ENCODE measurements at places on chromosomes 13 and 19.

DNA sequence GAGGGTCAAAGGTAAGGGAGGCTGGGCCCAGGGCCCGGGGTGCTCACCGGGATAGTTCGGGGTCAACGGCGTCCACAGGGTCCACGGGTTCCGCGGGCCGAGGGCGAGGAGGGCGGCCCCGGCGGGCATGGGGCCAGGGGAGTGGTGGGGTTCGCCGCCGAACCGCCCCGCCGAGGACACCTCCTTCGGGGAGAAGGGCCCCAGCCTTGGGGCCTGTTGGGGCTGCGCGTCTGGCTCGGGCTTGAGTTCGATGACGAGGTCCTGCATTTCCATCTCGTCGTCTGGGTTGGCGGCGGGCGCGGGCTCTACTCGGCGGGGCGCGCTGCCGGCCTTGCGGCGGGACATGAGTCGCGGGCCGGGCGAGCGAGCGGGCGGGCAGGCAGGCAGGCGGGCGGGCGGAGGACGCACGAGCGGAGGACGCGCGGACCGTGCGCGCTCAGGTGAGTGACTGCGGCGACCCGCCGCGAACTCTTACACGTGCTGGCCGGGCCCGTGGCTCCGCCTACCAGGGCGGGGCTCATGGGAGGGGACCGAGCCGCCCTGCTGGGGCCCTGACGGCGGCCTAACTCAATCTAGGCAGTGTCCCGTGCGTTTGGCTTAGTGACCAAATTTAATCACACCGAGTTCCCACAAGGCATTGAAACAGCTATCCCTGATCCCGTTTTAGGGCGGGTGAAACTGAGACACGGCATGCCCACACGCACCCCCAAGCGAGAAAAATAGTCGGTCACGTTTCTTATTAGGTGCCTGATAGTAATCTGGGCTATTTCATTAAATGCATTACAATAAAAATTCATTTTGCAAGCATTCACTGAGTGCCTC lies at the start of gene ZNF296:
ZNF296 (minus strand) TSS at position 450 of the 822 bp plus-strand sequence; CDS start at position 345, 105 bp downstream.
- DNase-seq: peak; percentile 92

GRCh38 chr19:49430678-49431329 lies 5.6 kb downstream of the GFY start:
- peak; percentile 79 for DNase-seq

DNA sequence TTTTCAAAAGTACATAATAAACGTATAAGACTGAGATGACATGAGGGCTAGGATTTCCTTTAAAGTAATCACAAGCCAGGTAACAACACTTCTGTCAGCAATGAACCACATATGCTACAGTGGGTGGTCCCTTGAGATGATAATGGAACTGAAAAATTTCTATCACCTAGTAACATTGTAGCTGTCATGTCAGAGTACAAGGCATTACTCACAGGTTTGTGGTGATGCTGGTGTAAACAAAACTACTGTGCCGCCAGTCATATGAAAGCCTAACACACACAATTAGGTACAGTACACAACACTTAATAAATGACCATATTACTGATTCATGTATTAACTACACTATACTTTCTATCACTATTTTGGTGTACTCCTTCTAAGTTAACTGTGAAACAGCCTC lies 36.8 kb downstream of the MIPEP start:
- DNase-seq: no peak

DNA sequence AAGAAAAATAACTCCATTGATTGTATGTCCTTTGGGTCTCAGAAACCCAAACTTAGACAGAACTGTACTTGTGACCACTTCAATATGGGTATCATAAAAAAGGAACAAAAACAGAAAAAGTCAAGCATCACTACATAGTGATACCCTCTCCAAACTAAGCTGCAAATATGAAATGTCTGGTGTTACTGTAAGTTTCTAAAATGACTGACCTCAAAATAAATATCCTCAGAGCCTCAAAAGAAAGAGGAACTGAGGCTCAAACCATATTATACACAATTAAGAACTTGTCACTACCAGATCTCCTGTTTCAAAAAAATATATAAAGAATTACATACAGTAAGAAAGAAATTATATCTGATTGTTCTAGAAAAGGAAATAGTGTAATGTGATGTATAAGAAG lies 787.9 kb upstream of the KLHL1 start:
- no peak for DNase-seq

DNA sequence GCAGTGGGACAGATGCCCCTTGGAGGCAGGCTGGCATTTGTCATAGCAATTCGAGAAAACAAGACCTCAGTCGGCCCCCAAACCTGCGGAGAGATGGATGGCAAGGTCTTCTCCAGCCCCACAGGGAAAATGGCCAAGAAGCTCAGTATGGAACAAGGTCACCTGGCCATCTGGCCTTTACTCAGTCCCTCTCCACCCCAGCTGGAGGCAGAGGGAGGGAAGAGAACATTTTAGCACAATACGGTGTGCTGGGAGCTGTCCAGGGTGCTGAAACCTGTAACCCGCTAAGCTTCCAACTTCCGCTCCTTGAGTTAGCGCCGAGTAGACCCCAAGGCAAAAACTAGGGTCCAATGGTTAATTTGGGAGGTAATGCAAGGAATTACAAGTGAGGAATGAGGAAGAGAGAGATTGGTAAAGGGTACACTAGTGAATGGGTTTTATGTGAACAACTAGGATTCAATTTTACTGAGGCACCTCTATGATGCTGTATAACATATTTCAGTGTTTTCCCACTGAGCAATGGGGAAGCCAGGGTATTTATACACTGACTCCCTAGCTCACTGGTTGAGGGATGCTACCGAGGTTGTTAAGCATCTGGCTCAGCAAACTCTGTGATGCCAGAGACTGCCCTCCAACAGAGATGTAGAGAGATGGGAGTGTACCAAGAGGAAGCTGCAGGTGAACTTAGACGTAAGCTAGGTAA lies 64.3 kb downstream of the CACNA1A start:
- peak; percentile 40 for DNase-seq

All from OCI-LY7 (cell line).